ENCODE measurements at places on chromosomes 12 and 14.

- peak; percentile 37 for DNase-seq
Measured at GRCh38 chr14:103880348-103881267, 33.2 kb upstream of the PPP1R13B start.

DNA sequence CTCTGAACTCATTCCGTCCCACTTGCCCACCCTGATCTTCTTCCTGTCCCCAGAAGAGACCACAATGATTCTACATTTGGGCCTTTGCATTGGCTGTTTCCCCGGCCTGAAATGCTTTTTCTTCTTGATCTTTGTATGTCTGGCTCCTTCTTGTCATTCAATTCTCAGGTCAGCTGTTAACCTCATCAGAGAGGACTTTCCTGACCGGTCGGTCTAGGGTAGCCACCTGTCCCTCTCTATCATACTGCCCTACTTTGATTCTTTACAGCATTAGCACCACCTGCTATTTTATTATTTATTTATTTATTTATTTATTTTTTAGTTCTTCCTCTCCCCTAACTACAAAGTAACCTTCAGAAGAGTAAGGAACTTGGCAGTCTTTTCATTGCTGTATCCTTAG is 84.3 kb downstream of the DYRK2 start:
- DNase-seq, result no peak

DNA sequence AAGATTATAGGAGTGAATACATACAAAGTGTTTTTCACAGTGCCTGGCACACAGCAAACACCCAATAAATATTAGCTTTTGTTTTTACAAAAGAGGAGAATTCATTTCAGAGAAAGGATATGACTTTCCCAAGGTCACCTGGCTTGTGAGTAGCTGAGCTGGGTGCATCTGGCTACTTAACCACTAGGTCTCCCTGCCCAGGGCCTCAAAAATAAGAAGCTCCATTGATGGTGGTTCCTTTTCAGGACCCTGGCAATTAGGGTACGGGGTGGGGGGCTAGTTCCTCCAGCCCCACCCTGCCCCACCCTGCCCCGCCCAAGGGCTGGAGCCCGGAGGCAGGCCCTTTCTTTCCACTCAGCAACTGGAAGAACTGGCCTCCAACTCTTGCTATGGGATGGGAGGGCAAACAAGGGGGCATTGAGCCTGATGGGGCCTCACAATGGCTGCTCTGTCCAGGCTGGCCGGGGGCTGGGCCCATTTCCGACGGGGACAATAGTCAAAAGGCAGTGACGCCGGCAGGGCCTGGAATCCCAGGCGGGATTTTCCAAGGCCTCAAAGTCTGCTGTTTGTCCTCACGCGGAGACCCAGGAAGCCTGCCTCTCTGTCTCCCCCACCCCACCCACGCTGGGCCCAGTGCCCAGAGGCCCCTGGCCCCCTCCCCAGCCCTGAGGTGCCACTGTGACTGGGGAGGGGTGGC is 8.2 kb upstream of the ATG101 start:
- DNase-seq, result no peak

DNA sequence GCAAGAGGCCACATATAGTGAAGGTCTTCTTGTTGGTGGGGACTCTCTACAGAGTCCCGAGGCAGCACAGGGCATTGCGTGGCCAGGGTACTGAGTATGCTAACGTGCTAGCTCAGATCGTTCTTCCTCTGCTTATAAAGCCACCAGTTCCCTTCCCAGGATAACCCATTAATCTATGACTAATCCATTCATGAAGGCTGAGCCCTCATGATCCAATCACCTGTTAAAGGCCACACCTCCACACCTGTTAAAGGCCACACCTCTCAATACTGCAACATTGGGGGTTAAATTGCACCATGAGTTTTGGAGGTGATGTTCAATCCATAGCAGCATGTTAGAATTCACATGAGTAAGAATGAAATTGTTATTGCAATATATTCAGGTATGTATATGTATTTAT is 12.8 kb upstream of the YARS2 start:
- DNase-seq, result no peak

DNA sequence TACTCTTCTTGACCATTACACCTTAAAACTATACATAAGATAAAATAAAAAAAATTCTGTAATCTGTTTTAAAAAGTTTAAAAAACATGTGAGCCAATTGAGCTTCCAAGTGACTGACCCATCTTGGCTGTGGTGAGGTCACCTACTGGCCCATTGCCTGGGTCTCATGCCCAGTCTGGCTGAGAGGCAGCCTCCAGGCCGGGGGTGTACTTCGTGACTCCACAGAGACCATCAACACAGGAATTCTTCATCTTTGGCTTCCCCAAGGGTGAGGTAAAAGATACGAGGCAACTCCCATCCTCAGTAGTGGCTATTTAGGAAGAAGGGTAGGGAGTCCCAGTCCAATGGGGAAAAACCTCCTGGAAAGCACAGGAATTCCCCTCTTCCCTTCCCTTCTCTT is 113.2 kb downstream of the APAF1 start:
- DNase-seq, result no peak

GRCh38 chr14:20397511-20397910 is 15.8 kb downstream of the TEP1 start:
- no peak for DNase-seq

GRCh38 chr12:64468966-64469365 is 17.0 kb downstream of the TBK1 start:
- DNase-seq, result no peak

DNA sequence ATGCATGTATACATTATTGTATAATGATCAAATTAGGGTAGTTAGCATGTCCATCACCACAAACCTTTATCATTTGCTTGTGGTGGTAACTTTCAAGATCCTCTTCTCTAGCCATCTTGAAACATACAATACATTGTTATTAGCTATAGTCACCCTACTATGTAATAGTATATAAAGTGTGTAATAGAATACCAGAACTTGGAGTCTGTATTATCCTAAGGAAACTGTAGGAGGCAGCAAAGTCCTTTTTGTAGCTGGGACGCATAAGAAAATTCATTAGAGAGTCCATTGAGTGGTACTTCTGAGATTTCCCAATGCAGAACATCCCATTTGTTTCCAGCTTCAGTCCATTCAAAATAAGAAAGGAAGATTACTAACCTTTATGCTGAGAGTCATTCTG is 325.9 kb upstream of the LRFN5 start:
- DNase-seq, result no peak

DNA sequence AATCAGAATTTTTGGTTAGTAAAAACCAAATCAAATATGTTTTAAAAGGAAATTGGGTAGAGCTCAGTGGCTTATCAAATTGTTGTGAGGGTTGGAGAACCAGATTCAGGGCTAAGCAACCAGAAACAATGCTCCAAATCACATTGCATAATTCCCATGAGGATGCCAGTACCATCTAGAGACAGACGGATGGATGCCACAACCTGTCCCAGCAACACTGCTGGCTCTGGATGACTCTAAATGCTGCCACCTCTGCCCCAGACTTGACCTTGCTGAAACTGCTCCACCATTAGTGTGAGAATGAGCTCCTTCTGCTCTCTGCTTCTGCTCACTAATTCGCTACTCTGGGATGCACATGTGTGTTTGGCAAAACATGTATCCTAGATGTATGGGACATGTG is 43.9 kb downstream of the FRS2 start:
- no peak for DNase-seq

DNA sequence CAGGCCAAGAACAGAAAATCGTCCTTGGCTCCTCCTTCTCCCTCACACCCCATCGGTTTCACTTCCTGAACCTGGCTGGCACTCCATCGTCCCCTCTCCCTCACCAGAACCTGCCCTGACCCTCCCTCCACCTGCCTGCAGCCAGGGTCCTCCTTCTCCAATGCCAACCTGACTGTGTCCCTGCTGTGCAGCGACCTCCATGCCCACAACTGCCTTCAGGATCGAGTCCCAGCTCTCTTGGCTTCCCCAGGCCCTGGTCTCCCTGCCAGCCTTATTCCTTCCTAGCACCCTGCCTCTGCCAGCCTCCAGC is 19.8 kb downstream of the HVCN1 start:
- DNase-seq, result no peak

- no peak for DNase-seq
Measured at GRCh38 chr12:93990832-93991803, 157.3 kb upstream of the PLXNC1 start.

DNA sequence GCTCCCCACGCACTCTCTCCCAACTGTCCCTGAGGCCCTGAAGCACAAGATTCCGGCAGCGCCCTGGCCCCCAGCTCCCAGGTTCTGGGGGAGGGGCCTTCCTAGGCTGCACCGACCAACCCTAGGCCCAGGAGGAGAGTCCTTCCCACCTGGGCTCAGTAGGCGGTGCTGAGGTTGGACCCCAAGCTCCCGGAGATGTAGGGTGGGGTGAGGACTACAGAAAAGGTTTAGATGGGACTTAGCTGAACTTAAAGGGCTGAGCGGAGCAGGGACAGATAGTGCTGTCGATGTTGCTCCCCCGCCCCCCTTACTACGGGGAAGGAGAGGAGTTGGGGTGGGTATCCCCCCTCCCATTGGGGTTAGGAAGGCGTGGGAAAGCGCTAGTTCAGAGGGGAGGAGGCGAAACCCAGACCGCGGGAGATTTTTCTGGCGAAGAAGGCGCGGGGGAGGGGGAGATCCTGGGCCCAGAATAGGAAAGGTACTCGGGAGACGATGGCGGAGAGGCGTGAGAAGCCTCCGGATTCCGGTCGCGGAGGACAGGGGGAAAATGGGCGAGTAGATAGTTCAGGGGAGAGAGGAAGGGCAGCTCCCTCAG is 4.2 kb upstream of the BAZ2A start:
- no peak for DNase-seq
